Caco-2 (cell line): ENCODE measurements at places on chromosomes 11 and 22.
A peak's percentile ranks its signal among the peaks of the same experiment; 100 is the strongest.

DNA sequence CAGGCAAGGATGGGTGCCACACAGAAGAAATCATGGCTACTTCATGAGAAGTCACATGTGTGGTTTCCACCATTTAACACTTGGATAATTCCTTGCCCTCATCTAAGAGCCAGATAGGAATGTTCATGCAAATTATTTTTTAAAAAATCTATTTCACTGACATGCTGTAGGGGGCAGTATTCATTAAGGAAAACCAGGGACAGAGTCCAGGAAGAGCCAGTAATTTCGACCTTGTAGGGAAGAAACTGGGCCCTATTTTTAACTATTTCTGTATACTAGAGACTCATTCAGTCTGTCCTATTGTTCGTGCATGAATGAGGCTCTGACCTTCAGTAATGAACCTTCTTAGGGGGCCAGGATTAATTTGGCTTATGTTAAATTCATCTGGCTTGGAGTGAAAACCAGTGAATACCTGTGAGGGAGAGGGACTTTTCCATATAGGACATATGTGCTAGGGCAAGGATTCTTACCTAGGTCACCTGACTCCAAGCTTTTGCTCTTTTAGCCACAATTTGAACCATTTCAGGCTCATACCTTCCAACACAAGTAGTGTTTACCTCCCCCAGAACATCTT is 192.7 kb downstream of the NAV2 start:
- peak; percentile 56 for DNase-seq

DNA sequence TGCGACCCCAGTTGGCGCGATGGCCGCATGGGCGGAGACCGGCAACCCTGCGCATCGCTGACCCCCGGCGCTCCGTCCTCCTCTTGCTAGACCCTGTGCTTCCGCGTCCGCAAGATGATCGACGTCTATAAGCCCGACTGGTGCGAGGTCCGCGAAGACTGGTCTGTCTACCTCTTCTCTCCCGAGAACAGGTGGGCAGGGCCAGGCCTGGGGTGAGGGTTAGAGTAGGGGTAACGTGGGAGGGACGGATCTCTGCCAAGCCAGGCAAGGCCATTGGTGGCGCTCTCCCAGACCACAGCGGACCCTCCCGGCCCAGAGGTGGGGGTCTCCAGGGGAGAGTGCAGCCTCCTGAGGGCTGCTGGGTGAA is 92.1 kb downstream of the CACNA1I start:
- no peak for DNase-seq

GRCh38 chr22:35299217-35299672 is 449 bp upstream of the TOM1 start:
- DNase-seq, result no peak

- DNase-seq, result no peak
Observed at GRCh38 chr11:130145311-130145812, 14.2 kb upstream of the ST14 start.

GRCh38 chr22:23651676-23652075 is 19.6 kb upstream of the DRICH1 start:
- no peak for DNase-seq

DNA sequence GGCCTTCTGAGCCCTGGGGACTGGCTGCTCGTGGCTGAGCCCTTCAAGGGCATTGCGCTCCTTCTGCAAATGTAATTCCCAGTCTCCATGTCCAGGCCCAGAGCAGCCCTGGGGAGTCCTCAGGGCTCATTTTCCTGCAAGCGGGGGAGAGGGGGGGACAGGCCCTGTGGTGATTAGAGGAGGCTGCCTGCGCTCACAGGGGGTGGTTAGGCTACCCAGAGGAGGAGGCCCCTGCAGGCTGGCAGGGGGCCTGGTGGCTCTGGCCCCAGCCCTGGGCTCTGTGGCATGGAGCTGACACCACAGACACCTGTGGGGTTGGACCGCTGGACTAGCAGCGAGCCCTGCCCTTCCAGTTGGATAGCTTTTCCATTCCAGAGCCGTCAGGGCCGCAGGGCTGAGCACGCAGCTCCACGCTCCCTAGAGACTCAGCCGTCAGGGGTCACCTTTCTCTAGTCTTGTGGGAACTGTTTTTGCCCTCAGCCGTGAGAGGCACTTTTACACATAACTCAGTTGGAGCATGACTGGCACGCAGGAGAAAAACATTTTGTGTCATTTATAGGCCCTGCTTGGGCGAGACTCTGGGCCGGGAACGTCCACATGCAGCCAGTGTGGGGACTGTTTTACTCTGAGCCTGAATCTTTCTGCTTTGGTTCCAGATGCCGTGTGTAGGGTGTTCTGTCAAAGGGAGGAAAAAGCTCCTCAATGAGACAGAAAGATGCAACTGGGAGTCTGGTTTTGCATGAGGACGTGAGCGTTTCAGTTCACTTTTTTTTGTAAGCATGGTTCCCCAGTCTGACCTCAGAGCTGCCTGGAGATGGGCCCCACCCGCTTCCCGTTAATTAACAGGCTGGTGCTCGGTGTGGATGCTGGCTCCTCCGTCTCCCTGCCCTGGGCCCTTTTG is 58.1 kb downstream of the LRP5 start:
- DNase-seq, result no peak

DNA sequence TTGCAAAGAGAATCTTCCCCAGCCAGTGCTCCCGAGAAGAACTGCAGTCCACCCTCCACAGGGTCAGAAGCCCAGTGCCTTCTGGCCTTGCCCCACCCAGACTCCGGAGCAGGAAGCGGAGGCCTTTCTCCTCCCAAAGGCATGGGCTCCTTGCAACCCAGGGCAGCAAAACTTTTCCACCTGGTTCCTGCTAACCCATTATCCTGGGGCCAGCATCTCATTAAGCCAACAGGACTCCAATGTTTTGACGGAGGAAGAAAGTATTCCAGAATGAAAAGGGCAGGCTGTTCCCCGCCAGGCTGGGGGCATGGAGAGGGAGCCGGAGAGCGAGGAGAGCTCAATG is 88.1 kb downstream of the RTL6 start:
- no peak for DNase-seq
